ENCODE measurements at places on chromosomes 11 and 22.

- DNase-seq, result no peak
Observed at GRCh38 chr22:29302402-29302680, 4.1 kb upstream of the GAS2L1 start.

- no peak for DNase-seq
Observed at GRCh38 chr11:75571625-75572024, 9.6 kb downstream of the SERPINH1 start.

GRCh38 chr11:1652771-1653540, 23.4 kb downstream of the KRTAP5-5 start:
- DNase-seq, result peak; percentile 54

GRCh38 chr11:68444566-68444965, 16.0 kb upstream of the PPP6R3 start:
- no peak for DNase-seq

DNA sequence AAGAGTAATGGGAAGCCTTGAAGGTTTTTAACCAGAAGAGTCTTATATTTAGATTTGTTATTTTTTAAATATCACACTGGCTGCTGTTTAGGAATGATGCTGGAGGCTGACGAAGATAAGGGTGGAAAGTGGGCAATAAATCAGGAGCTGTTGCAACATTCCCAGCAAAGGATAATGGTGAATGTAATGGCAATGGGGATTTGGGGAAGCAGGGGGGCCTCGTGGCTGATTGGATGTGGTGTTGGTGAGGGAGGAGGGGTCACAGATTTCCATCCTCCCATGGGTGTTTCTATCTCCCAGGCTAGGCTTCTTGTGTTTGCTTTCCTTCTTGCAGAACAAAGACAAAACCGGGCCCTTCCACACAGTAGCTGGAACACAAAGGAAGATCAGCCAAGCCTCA, 80.8 kb downstream of the PIWIL4 start:
- DNase-seq, result no peak

DNA sequence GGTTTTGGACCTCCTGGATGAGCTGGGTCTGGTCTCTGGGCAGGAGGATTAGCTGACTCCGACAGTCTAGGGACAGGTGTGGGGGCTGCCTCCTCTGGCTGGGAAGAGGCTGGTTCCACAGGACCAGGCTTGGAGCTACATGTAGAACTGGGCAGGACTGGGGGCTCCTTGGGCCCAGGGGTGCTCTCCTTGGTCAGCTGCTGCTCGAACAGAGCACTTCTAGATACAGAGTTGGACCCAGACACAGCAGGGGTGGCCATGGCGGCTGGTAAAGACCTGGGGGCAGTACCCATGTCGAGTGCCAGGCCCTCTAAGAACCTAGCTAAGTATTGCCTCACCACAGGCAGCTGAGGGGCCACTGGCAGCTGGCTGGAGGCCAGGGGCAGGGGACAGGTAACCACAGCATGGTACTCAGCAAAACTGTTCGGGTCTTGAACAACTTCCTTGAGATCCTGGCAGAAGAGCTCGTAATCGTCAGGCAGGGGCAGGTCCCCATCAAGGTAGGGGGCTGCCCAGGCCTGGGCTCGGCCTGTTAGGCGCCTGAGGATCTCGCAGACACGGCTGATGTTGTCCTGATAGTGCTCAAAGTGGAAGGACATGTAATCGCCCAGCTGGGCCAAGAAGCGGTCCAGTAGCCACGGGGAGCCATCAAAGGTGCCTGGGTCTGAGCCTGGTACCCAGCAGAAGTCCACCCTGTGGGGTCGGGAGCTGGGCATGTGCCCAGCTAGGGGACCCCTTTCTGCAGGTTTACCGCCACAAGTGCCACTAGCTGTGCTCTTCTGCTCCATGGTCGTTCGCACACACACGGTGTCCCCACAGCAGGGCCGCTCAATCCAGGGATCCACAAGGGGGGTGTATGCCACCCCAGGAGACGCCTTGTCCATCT, 3.1 kb downstream of the GNB1L start:
- DNase-seq, result no peak

- DNase-seq, result no peak
Observed at GRCh38 chr22:24144056-24144777, 37.1 kb upstream of the SUSD2 start.

- no peak for DNase-seq
Observed at GRCh38 chr11:8038393-8038792, 42.6 kb upstream of the TUB start.

DNA sequence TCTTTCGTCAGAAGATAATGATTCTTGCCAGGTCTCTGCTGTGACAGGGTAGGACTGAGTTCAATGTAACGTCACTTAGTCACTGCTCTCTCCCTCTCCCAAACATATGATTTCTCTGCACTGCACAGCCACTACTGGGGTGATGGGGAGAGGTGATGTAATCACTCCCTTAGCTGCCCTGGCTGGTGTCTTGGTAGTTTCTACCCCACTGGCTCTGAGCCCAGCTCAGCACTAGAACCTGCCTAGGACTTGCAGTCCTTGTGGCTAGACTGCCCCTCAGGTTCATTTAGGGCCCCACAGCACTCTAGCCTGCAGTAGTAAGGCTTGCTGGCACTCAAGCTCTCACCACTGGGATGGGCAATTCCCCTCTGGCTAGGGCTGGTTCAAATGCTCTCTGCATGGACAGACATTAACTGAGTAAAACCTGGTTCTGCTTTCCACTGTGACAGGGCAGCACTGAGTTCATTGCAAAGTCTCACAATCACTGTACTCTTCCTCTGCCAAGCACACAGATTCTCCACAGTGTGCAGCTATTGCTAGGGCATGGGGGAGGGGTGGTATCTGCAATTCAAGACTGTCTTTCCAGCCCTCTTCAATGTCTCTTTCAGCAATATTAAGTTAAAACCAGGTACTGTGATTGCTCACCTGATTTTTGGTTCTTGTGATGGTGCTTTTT, 571.4 kb upstream of the FAT3 start:
- DNase-seq, result no peak

GRCh38 chr22:45885941-45886395, 91.0 kb downstream of the WNT7B start:
- DNase-seq, result no peak

GRCh38 chr11:118928870-118929500, 3.3 kb upstream of the BCL9L start:
- DNase-seq, result no peak

DNA sequence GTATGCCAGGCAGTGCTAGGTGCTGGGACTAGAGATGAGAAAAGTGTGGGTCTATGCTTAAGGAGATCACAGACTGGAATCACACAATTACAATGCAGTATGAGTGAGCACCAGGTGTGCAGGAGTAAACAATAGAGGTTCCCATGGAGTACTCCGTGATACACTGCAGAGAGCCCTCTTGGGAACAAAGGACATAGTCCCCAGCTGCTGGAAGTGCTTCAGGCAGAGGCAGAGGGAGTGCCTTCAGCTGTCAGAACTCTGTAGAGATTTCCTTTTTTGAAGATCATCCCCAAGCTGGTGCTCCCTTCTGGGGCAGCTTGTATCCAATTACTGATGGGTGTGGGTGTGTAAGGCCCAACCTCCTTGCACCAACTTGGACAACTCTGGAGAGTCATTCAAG, 143.5 kb upstream of the PLET1 start:
- DNase-seq, result peak; percentile 58

DNA sequence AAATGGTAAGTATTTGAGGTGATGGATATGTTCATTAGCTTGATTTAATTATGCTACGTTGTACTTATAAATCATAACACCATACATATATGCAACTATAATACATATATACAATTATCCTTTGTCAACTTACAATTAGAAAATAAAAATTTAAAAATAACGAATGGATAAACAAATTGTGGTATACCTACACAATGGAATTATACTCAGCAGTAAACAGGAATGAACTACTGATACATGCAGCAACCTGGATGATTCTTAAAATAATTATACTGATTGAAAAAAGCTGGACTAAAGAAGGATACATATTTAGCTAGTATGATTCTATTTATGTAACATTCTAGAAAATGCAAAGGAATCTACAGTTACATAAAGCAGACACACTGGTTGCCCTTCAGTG, 425.7 kb downstream of the DYNC2H1 start:
- DNase-seq, result no peak

DNA sequence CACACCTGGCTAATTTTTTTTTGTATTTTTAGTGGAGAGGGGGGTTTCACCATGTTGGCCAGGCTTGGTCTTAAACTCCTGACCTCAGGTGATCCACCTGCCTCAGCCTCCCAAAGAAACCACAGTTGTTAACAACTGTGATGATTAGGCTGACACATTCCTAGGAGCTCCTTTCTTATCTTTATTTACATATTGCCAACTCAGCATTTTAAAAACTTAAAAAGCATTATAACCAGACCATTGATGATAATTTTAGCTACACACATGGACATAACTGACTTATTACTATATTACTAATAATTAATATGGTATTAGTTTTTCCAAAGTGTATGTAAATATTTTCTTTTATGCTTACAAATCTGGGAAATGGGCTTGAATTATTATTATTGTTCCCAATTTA, 82.9 kb upstream of the FAT3 start:
- no peak for DNase-seq

DNA sequence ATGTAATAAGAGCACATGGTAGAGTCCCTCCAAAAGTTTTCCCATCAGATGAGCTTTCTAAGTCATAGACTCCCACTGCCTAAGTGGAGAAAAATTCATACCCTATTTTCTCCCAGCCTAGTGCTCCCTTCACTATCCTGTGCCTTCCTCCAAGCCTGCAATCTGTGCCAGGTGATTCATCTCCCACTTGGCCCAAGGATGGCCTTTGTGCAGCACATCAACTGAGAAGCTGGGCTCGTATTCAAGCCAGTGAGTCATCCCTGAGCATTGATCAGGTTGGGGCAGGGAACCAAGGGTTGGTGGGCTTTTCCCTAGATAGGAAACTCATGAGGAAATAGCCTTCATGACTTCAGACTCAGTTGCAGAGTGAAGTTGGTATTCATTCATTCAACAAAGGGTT, 64.6 kb downstream of the PANX1 start:
- no peak for DNase-seq

GRCh38 chr11:12157241-12157661, 46.9 kb downstream of the MICAL2 start:
- no peak for DNase-seq

- no peak for DNase-seq
Observed at GRCh38 chr11:61045271-61045670, 57.0 kb upstream of the CD5 start.

DNA sequence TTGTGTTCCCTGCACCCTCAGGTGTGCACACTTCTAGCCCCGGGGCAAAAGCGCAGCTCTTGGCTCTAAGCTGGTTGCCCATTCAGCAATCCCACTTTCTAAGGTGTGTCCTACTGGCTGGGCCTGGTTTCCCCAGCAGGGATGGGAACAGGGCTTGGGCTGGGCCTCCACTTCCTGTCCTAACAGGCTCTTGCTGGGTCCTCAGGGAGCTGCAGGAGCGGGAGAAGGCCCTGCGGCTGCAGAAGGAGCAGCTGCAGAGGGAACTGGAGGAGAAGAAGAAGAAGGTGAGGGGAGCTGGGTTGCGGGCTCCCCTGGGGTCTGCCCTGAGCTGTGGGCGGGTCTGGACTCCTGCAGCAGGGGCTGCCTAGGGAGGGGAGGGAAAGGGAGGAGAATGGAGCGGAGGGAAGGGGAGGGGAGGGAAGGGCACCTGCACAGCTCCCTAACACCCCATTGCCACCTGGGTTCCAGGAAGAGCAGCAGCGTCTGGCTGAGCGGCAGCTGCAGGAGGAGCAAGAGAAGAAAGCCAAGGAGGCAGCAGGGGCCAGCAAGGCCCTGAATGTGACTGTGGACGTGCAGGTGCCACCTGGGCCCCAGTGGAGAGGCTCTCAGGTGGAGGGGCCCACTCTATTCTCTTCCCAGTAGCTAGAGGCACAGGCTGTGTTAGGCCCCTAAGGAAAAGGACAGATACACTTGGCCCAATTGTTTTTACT, 24.6 kb downstream of the INCENP start:
- no peak for DNase-seq

DNA sequence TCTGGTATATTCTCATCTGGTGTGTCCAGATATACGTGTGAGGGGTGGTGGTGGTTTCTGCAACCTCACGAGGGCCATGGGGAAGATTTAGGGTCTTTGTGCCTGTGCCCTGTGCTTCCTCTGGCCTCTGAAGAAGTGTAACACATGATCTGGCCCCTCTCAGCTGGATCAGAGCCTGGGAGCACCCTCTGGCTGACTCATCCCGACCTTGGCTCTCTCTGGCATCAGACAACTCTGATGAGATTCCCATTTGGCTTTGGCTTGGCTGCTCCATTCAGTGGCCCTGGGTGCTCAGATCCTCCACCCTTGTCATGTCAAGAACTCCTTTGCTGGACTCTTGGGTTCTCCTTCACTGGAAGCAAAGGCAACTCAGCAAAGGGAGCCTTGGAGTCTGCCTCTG, 45.2 kb downstream of the RASSF10 start:
- no peak for DNase-seq

DNA sequence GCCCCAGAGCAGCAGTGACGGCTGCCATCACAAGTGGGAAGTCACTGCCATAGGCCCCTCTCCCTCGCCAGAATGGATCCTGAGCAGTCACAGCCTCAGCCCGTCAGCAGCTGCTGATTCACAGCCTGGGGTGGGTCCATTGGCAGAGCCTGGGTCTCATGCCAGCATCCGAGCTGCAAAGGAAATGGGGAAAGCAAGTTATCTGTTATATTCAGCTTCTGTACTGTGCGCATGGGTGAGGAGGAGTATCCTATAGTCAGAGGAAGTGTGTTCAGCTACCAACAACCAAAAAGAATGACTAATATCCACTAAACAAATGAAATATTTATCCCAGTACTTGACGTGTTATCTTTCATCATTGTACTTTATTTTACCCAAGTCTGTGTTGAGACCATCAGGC, 119.7 kb downstream of the RCN1 start:
- DNase-seq, result no peak

DNA sequence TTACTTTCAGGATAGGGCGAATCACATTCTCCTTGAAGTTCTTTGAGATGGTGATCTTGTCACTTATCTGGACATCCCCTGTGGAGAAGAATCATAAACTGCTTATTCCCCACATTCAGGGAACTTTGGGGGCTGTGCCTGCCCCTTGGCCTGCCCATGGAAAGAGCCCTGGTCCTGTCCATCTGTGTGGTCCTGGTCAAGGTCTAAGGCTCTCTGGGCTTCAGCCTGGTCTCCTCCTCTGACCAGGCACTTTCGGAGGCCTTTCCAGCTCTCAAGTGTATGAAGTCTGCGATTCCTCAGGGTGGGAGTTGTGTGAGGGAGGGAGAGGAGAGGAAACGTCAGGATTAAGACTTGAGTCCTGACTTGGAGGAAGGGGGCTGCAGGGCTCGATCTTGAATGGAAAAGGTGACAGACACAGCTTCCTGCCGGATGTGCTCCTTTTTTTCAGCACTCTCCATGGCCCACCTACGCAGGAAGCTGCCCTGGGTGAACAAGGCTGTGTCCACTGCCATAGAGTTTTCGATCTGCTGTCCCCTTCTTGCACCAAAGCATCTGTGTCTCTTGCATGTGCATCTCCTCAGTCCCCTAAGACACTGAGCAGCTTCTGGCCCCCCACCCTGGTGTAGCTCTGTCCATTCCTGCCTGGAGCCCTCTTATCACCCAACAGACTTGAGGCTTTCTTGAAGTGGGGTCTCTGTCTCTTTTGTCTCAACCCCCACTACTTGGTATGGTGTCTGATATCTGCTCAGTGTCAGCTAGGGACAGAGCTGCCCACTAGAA, 50.8 kb upstream of the PHOX2A start:
- no peak for DNase-seq

All from NCI-H748 treated with DMSO at 0.1 percent for 48 hours (cell line).